Naive thymus-derived CD4-positive, alpha-beta T cell (primary cell): ENCODE measurements at places on chromosomes 5 and 9.

- DNase-seq, result no peak
Measured at GRCh38 chr5:174877987-174878386, 153.6 kb downstream of the MSX2 start.

- DNase-seq, result no peak
Measured at GRCh38 chr9:5511476-5511875, 1.1 kb downstream of the PDCD1LG2 start.

DNA sequence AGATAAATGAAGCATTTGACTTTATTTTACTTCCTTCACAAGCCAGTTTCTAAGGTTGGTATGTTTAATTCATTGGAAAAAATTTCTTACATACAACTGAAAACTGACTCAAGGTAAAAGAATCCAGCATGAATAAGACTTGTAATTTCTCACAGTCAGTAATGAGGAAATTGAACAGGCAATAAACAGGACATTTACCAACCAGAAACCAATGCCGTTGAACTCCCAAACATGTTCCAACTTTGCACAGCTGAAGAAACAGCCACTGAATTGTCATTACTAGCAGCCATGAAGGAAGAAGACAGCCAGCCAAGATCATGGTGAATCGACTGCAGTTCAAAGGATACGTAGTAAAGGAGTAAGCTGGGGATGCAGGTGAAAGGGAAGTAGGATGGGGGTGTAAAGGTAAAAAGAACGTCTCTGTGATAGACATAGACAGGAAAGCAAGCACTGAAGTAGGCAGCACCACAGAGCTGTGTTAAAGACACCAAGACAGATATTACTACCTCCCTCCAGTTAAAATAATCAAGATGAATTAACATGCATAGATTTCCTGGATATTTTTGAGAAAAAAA is 21.3 kb upstream of the SLC12A2 start:
- DNase-seq, result no peak

GRCh38 chr9:134704498-134704897 is 62.9 kb downstream of the COL5A1 start:
- DNase-seq, result no peak

GRCh38 chr9:35628389-35628991 is 10.3 kb upstream of the CD72 start:
- no peak for DNase-seq

- no peak for DNase-seq
Measured at GRCh38 chr5:91315701-91316100, 67.4 kb downstream of the ARRDC3 start.

DNA sequence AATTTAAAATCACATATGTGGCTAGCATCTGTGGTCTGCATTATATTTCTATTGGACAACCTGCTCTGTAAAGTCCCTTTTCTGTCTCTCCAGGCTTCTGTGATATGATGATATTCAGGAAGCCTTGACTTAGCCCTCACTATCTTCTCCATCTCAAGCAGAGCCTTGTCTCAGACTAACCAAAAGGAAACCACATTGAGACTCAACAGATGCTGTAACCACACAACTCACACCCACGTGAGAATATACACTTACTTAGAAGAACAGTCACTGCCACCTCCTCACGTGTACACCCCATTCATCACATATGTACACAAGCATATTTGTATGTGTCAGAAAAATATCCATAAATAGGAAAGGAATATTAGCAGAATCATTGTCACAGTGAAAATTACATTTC is 33.6 kb downstream of the HTR4 start:
- peak; percentile 11 for DNase-seq

DNA sequence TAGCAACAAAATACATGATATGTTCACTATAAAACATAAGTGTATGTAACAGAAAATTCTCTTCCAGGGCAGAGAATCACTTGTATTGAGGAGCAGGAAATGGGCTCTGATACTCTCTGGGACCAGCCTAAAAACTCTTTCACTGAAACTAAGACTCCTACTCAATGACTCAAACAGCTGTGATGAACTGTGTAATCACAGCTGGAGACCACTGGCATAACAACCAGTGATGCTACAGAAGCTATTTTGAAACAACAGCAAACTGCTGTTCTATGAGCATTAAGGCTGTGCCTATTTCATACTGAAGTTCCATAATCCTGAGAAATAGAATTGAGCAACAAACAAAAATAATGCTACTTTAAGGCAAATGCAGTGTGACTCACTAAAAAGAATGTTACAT is 594.0 kb downstream of the HINT1 start:
- no peak for DNase-seq

- DNase-seq, result no peak
Measured at GRCh38 chr9:26061948-26062575, 383.8 kb upstream of the TUSC1 start.

DNA sequence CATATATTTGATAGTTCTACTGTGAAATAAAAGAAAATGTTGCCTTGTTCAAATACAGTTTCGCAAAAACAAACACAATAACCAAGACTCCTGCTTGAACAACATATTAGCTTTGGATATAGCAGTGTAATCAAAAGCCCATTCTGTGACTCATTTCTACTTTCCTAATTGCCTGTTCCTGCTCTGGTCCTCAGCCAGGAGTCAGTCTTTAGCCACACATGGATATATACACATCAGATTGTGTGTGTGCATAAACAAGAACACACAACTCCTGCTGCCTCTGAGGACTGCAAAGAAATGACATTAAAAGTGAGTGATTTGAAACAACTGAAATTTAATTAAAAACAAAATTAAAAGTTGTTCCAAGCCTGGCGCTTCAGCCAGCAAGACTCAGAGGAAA is 334.8 kb downstream of the TRIM32 start:
- no peak for DNase-seq

DNA sequence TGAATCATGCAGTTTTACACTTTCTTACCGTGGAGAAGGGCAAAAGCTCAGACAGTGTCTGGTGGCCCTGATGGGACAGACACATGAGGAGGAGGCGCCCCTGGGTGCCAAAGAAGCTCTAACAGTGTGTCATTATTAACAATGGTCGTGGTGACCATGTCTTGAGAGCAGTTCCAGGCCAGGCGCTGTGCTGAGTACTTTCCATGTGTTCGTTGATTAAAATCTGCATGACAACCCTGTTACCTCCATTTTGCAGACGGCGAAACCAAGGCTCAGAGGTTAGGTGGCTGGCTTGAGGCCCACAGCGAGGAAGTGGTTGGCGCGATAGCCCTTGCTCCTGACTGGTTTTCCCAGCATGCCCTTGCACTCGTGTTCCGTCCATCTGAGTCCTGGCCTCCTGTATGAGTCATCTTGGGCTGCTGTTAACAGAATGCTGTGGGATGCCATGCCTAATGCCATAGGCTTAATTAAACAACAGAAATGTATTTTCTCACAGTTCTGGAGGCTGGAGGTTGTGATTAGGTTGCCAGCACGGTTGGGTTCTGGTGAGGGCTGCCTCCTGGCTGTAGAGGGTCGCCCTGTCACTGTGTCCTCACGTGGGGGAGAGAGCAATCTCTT is 92.0 kb downstream of the AMBP start:
- no peak for DNase-seq

GRCh38 chr9:98625728-98626127 is 83.0 kb downstream of the GABBR2 start:
- DNase-seq, result no peak

GRCh38 chr9:123739387-123739786 is 190.5 kb downstream of the DENND1A start:
- no peak for DNase-seq

DNA sequence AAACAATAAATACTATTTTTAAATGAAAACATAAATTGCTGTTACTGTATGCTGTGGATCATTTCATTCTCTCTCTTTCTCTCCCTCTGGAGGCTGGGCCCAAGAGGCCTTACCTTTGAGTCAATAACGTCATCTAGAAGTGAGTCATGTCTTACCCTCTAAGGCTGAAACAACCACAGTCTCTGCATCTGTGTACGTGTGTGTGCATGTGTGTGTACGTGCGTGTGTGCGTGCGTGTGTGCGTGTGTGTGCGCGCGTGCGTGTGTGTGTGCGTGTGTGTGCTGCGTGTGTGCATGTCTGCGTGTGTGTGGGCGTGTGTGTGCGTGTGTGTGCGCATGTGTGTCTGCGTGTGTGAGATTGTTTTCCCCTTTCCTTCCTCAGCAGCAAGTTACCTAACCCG is 13.6 kb upstream of the IL17B start:
- DNase-seq, result no peak

- no peak for DNase-seq
Measured at GRCh38 chr9:96006961-96007360, 131.5 kb downstream of the ERCC6L2 start.

DNA sequence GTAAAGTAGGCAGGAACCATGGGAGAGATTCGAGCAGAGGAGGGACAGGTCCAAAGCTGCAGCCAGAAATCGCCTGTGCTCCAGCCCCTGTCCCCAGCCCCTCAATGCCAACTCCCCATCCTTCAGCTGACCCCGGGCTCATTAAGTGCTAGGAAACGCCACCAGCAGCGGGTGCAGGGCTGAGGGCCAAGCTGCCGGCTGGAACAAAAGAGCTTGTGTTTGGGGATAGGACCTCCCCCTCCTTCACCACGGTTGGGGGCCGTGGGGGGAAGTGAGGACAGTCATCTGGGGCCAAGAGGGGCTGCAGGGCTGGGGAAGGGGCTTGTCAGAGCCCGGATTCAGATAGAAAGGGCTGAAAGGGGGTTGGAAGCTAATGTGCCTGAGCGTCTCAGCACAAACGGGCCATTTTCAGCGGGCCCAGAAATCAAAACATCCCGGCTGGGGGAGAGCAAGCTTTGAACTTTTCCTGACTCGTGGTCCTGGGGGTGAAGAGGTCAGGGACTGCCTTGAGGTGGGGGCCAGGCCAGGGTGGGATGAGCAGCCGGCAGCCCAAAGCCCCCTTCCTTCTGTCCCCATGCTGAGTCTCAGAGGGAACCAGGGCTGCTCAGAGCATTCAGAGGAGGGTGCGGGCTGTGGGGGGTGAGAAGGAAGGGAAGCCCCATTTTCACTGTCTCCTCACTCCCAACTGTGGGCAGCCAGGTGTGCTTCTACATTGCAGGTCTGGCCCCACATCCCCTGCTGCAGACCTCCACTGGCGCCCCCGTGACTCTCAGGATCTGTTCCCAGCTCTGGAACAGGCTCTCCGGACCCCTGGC is 69.4 kb upstream of the DAB2IP start:
- DNase-seq, result no peak

- DNase-seq, result no peak
Measured at GRCh38 chr5:107964722-107965121, 294.0 kb upstream of the EFNA5 start.

DNA sequence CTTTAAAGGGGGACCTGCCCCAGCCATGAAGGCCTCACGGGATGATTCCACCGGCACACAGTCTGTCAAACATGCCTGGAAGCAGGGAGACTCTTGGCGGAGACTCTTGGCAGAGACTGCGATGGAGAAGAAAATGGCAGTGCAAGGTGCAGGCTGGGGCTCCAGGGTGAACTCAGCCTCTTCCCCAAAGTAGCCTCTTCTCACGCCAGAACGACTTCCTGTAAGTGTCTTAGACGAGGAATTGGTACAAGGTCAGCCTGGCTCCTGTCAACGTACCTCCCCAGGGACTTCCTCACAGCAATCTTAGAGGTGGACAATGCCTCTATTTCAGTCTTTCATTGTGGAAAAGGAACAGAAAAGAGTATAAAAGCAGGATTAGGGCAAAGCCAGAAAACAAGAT is 109.3 kb downstream of the UGCG start:
- no peak for DNase-seq

GRCh38 chr9:106799152-106799551 is 63.8 kb upstream of the ZNF462 start:
- no peak for DNase-seq

DNA sequence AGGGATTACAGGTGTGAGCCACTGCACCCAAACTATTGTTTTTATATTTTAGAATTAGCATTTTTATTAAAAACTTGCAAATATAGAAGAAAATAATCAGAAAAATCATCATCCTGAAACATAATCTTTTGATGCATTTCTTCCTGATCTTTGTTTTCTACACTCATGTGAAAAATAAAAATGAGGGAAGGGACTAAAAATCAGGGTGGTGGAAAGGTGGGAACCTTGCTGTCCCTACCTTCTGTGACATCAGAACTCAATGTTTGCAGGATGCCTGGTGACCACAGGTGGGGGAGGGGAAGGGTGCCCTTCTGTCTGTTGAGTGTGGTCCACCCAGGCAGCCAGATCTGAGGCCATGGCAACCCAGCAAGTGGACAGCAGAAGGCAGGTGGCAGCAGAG is at the start of gene SMIM23:
Gene SMIM23, plus strand, starts transcription at position 301 of the 400 bp plus-strand sequence. Its CDS starts 55 bp downstream, at position 356.
- no peak for DNase-seq

GRCh38 chr9:83596899-83597504 is 25.9 kb upstream of the IDNK start:
- no peak for DNase-seq

DNA sequence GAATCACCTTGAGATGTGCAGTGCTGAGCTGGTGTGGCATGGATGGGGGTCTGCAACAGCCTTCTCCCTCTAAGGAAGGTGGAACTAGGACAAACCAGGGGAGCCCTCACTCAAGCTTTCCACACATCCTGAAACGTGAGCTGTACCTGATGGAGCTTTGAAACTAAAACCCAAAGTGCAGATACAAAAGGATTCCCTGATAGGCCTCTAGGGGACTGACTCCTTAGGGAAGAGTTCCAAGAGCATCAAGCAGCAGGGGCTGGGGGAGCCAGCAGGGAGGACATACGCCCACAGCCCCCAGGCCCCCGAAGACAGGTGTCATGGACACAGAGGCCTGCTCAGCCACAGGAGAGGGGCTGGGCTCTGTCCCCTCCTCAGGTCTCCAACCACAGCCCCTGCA is 17.7 kb downstream of the ARHGEF37 start:
- no peak for DNase-seq

GRCh38 chr9:128141604-128142003 is 7.6 kb upstream of the LCN2 start:
- DNase-seq, result no peak

- DNase-seq, result no peak
Measured at GRCh38 chr5:115801984-115802383, 14.5 kb downstream of the CDO1 start.

GRCh38 chr5:171592736-171593135 is 173.3 kb downstream of the FGF18 start:
- DNase-seq, result no peak

- DNase-seq, result no peak
Measured at GRCh38 chr5:139903795-139904565, 108.4 kb downstream of the PSD2 start.

DNA sequence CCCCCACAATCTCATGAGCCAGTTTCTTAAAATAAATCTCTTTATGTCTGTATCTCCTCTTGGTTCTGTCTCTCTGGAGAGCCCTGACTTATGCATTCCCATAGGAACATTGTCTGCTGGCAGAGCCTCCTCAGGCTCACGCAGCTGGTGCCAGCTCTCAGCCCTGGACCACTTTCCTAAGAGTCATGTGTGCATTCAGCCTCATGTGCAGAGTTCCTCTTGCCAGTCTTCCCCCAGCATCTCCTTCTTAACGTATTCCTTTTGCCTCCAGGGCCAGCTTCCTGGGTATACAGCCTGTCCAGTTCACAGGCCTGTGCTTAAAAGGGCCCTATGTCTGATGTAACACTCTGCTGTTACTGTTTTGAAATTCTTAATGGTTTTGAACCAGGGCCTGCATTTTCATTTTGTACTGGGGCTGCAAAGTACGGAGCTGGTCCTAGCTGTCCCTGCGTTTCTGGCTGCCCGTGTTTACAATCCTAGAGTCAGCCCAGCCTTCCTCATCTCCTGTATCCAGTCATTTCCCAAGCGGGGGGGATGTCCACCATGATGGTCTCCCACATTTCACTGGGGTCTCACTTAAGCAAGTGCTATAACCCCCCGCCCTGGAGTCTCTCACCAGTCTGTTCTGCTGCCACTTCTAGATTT is 18.1 kb downstream of the ANKRD33B start:
- DNase-seq, result no peak
